Fibroblast of the conjunctiva (primary cell): ENCODE measurements at places on chromosomes 5 and 9.

GRCh38 chr5:172167895-172168294, 20.1 kb downstream of the STK10 start:
- no peak for DNase-seq

GRCh38 chr9:37471942-37472684, 6.9 kb upstream of the ZBTB5 start:
- peak; percentile 55 for DNase-seq

GRCh38 chr5:96901384-96901783, 25.1 kb downstream of the ERAP2 start:
- no peak for DNase-seq

- no peak for DNase-seq
Measured at GRCh38 chr5:3024554-3024953, 273.1 kb upstream of the IRX2 start.

DNA sequence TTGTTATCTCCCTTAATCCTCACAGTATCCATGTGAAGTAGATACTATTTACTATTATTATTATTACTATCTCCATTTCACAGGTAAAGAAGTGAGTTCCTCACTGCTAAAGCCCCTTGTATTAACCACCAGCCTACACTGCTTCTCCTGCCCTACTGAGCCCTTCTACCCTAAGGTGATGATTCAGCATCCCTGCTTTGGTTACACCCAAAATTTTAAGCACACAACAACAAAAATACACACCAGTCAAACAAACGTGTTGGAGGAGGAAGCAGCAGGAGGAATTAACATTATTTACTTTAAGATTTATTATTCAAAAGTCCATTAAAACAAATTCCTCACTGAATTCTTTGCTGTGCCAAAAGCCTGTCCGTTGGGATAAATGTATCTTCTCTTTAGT, 370.2 kb upstream of the BRINP1 start:
- no peak for DNase-seq

DNA sequence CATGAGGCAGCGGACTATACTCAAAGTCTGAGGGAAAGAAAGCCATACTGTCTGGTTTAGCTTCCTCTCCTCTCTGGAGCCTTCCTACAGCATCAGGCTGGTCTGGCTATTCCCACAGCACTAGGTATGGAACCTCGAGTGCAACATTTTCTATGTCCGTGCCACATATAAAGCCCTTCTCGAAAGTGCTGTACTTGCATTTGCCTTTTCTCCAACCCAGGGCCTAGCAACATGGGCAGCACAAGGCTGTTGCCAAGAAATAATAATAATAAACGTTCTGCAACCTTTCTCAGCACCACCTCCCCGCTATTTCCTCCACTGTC, 804 bp downstream of the MED10 start:
- DNase-seq: no peak

DNA sequence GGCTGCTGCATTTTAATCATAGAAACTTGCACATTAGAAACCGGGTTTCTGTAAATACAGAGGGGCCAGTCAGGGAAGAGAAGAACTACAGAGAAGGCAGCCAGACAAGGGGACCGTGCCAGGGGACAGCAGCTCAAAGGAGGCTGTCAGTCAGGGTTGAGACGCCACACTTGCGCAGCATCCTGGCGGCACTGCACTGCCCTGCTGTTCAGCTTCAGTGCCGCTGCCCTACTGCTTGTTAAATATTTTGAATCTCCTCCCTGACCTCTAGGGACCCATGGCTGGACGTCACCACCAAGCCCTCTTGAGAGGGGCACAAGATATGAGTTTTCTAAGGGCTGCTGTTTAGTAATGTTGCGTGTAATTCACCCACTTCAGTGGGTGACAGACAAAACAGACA, 43.6 kb upstream of the ZBTB43 start:
- no peak for DNase-seq

DNA sequence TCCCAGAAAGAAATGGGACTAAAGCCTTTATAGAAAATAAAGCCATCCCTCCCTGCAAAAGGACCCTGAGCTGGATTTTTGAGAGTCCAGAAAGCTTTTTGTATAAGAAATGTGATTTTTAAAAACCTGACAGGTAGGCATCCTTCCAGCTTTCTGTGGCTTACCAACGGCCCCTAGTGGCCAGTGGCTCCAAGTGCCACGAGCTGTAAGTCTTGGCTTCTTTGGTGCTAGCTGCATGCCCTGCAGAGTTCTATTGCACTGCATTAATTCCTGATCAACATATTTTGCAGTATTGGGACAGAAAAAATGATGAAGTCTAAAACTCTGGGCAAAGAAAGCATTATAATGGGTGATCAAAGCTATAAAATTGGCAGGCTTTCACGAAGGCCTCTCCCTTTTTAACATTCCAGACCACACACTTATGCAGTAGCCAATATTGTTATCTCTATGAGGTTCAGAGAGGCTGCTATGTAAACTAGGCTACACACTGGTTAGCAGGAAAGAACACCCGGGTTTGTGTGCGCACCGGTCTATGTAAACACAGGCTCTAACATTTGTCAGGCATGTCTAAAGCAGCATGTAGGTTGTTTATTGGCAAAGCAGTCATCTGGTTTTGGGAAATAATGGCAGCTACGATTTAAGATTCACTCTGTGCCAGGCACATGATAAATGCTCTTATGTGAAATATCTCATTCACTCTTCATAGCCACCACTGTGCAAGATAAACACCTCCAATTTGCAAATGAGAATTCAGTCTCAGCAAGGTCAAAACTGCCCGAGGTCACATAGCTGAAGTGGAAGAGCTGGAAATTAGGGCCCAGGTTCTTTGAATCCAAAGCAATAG, 55.2 kb downstream of the NMUR2 start:
- no peak for DNase-seq

DNA sequence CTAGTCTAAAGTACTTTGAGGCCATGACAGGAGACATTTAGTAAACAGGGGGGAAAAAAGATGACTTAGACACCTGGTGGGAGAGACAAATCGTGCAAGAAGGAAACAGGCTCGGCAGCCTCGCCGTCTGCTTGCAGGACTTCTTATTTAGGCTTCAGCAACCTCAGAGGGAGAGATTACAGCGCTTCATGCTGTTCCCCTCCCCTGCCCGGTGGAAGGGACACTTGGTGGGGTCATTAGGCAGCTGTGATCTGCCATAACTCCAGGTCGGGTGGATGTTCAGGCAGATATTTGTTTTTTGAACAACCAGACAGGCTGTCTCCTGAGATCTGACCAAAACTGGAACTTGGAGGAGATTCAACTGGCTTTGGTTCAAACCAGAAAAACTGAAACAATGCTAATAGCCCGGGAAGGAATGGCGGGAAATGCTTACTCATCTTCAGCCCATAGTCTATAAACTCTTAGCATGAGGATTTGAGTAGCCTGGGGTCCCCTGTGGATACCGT, 38.1 kb upstream of the CD180 start:
- peak; percentile 55 for DNase-seq

DNA sequence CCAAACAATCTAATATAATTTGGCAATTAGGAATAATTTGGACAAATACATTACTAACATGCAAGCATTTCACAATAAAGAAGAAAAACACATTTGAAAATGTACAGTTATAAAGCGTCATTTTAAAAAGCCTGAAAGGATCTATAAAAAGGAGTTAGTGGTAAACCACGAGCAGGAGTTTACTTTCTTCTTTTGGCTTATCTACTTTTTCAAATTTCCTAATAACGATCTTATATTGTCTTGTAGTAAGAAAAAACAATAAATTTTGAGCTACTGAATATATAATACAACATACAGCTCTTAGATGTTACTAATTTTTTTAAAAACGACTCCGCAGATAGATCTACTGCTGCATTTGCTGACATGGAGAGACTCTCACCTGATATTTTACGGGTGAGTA, 79.9 kb downstream of the SMIM23 start:
- no peak for DNase-seq

GRCh38 chr5:111200828-111201227, 23.4 kb upstream of the CAMK4 start:
- DNase-seq: no peak

- no peak for DNase-seq
Measured at GRCh38 chr5:169095410-169095960, 205.5 kb downstream of the SLIT3 start.

- no peak for DNase-seq
Measured at GRCh38 chr5:53291528-53291927, 182.0 kb upstream of the MOCS2 start.

GRCh38 chr9:15423231-15423985, 732 bp downstream of the SNAPC3 start:
- peak; percentile 13 for DNase-seq

DNA sequence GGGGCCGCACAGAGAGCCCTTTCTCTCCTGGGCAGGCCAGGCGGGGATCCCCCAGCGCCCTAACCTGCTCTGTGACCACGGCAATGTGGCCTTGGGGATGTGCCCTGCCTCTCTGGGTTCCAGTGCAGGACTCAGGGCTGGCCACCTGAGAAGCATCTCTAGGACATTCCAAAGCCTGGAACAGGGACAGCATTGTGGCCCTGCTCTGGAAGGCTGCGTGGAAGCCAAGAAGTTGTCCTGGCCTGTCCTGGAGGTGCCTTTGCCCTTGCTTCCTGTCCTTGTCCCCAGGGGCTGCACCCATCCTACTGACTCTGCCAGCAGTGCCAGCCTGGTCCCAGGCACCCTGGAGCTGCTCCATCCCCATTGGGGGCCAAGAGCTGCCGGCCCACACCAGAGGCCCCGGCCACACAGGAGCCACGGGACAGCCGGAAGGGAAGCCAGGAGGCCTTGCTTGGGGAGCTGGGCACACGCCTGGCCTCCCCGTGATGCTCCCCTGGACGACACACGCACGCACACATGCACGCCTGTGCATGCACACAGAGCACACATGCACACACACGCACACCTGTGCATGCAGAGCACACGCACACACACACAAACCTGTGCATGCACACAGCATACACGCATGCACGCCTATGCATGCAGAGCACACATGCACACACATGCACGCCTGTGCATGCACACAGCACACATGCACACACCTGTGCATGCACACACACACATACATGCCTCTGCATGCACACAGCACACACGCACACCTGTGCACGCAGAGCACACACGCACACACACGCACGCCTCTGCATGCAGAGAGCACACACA, 20.1 kb upstream of the CAMSAP1 start:
- DNase-seq: no peak

DNA sequence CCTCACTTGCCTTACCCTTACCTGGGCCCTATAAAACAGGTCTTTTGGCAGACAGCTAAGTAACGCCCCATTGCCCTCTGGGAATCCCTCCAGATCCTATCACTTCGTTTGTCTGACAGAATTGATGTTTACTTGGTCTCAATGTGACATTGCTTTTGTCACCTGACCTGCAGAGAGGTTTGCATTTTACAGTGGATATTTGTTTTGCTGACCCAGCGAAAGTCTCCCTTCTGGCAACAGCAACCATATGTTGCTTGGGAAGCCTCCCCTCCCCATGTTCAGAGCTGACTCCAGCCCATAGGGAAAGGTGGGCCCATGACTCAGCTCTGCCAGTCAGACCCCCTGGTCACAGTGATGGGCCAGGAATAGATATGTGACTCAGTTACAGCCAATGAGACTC, 54.0 kb upstream of the LARP1 start:
- DNase-seq: no peak

DNA sequence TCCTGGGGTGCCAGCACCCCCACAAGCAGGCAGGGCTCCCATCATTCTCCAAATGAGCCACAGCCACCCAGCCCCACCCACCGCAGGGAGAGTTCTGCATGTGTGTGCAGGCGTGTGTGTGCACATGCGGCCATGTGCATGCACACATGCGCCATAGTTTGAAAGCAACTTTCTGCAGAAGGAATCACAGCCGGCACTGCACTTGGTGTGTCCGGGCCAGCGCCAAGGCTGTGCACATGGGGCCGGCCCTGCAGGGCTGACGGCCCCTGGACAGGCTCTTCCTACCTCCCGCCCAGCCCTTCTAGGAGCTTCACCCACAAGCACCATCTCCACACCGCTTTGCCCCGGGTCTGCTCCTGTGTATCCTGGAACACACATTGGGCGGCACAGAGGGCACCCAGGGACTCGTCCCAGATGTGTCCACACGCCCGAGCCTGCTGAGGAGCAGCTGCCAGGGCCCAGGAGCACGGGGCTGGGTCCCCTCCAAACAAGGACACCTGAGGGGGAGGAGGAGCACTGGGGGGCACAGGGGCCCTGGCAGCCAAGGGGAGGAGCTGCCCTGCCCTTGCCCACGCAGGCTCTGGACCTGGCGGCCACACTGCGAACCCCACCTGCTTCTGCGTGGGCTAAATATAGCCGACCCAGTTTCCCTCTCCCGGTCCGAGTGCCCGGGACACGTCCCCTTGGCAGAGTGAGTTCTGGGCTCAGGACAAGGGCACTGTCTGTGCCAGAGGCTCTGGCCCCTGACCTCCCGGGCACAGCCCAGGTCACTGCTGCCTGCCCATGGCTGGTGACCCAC, 19.1 kb downstream of the TPPP start:
- DNase-seq: no peak

GRCh38 chr9:114894609-114895433, 35.6 kb downstream of the TNFSF8 start:
- DNase-seq: peak; percentile 93

DNA sequence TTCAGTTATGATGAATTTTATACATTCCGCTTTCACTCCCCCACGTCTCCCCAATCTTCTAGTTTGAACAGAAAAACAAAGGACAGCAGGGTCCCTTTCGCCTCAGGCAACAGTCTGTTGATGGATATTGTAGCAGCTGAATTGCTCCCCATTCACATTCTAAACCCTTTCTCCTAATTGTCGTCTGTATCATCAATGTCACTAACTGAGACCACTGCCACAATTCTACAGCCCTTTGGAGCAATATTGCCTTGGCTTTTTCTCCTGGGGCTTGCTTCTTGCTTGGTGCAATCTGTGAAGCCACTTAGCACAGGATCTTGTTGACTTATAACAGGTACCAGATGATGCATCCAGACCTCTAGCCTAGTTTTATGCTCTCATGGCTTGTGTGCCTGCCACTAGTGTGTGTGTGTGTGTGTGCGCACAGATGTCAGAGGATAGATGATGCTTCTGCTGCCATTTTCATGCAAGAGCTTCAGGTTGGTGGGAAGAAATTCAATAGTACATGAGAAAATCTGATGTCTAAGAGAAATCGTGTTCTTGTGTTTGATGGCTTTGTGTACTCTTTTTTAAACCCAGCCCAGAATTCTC, 195.2 kb upstream of the ISL1 start:
- no peak for DNase-seq

GRCh38 chr9:88446728-88447127, 58.5 kb downstream of the SPIN1 start:
- DNase-seq: no peak

DNA sequence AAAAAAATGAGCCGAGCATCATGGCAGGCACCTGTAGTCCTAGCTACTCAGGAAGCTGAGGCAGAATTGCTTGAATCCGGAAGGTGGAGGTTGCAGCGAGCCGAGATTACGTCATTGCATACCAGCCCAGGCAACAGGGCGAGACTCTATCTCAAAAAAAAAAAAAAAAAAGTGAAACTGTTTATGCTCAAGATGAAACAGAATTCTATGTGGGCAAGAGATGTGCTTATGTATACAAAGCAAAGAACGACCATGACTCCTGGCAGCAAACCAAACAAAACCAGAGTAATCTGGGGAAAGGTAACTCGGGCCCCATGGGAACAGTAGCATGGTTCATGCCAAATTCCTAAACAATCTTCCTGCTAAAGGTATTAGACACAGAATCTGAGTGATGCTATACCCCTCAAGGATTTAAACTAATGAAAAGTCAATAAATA, 32.6 kb upstream of the PLAC8L1 start:
- peak; percentile 67 for DNase-seq

GRCh38 chr5:123209502-123210027, 120.5 kb downstream of the PRDM6 start:
- DNase-seq: peak; percentile 85
